ENCODE measurements at places on chromosomes 3 and 15.
A peak's percentile ranks its signal among the peaks of the same experiment; 100 is the strongest.

DNA sequence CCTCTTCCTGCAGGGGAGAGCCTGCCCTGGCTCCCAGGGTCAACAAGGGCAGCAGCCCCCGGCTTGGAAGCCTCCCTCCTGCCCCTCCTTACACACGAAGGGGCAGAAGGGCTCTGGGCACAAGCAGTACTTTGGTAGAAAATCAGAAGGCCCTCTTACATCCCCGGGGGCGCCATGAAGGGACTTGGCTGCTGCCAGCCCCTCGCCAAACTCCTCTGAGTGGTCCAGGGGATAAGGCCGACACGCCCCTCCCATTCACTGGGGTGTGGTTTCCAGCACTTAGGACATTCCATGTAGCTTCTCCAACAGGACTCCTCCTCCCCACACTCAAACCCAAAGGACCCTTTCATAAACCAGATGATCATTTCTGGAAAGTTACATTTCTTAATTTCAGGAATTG lies 1.2 kb upstream of the ST8SIA2 start:
- DNase-seq: no peak

DNA sequence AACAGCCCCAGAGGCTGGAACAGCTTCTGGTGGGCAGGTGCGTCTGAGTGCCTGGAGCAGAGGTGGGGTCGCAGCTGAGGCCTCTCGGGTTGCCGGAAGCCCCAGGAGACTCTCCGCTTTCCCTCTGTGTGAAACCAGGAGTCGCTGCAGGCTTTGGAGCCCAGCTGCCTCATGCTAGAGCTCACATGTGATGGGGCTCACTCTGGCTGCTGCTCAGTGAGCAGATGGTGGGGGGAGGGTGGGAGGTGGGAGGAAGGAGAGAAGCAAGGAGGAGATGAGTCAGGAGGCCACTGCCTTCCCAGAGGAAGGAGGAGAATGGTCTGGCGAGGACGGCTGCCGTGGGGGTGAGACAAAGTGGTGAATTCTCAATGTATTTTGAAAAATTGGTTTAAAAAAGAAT lies 290.1 kb upstream of the CHRNA7 start:
- no peak for DNase-seq

DNA sequence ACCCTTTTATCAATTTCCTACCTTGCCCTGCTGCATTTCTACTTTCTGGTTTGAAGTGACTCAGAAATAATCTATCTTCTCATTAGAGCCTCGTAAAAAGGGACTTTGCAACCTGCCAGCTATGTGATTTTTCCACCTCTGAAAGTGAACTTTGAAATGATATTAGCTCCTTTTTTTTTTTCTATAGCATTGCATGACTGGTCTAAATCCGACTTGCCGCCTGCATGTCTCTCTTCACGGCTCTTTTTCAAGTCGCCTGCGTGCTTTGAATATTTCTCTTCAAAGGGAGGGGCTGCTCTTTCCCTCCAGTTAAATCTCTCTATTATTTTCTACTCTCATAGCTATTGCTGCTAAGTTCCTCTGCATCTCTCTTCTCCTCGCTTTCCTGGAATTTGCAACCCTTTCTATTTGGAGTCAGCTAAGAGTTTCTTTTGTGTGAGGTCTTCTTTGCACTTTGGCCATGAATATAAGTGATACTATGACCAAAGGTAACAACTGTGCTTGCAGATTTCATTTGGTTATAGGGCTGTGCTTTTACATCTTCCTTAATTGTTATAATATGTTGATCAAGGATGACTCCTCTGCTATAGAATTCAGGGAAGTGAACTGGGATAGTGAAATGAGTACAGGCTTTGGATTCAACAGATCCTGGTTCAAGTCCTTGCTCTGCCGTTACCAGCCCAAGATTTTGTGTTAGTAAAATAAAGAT lies 541.1 kb downstream of the AGBL1 start:
- no peak for DNase-seq

DNA sequence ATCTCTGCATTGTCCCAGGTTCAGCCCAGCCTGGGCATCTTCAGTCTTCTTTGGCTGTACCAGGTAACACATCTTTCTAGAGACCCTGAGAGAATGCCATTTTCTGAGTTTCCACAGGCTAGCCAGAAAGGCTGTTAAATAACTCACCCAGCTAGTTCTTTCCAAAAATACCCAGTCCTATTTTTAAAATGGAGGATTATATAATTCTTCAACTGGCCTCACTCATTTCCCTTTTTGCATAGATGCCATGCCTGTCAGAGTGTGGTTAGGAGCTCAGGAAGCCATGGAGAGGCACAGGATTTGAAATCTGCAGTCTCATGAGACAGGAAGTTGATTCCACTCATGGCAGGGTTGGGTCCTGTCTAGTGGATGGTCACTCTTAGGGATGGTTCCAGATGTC lies 39.8 kb downstream of the CEMIP start:
- DNase-seq: no peak

GRCh38 chr3:173660645-173661299 lies 263.2 kb downstream of the NLGN1 start:
- DNase-seq: peak; percentile 44

DNA sequence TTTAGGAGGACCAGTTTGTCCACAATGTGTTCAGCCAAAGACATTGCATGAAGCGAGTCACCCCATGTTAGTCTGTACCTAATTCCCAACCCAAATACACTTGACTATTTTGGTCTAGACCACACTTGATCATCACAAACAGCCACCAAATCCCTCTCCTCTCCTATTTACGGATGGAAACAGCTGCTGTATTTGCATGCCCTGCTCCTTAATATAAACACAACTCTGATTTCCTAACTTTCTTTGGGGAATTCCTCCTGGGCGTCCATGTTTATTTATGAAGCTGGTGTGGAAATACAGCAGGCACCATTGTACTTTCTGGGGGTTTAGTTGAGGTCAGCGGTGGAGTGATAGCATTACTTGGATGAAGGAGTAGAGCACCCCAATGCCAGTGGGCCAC lies 235.2 kb downstream of the TLE3 start:
- peak; percentile 97 for DNase-seq

GRCh38 chr3:144921710-144922109 lies 950.1 kb downstream of the DIPK2A start:
- DNase-seq: no peak

DNA sequence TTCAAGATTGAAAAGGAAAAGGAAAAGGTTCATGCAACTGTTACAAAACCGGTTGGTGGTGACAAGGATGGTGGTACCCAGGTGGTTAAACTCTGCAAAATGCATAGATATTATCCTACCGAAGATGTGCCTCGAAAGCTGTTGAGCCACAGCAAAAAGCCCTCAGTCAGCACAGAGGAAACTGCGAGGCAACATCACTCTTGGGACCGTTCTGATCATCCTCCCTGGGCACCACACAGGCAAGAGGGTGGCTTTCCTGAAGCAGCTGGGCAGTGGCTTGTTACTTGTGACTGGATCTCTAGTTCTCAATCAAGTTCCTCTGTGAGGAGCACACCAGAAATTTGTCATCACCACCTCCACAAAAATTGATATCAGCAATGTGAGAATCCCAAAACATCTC lies 86.9 kb downstream of the PLCH1 start:
- DNase-seq: no peak

GRCh38 chr3:53554559-53555067 lies 60.2 kb downstream of the CACNA1D start:
- DNase-seq: no peak

DNA sequence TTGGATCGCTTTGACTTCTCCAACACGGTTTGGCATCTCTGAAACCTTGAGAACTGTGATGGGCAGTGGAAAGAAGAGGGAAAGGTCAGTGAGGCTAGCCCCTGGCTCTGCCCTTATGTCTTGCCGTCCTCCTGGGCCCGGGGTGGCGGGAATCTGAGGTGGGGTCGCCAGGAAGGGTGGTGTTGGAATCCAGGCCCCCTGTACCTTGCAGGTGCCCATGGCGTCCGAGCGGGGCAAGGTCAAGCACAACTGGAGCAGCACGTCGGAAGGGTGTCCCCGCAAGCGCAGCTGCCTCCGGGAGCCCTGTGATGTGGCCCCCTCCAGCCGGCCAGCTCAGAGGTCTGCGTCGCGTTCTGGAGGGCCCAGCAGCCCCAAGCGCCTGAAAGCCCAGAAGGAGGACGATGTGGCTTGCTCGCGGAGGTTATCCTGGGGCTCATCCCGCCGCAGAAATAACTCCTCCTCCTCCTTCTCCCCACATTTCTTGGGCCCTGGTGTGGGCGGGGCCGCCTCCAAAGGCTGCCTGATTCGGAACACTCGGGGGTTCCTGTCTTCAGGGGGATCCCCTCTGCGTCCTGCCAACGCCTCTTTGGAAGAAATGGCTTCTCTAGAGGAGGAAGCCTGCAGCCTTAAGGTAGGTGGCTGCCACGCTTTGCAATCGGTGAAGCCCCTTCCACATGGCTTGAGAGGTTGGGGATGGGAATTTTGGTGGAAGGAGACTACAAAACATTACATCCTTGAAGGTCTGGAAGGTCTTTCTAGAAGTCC lies 907 bp downstream of the TATDN2 start:
- DNase-seq: peak; percentile 45

GRCh38 chr15:93247466-93248121 lies 158.6 kb upstream of the RGMA start:
- DNase-seq: no peak

DNA sequence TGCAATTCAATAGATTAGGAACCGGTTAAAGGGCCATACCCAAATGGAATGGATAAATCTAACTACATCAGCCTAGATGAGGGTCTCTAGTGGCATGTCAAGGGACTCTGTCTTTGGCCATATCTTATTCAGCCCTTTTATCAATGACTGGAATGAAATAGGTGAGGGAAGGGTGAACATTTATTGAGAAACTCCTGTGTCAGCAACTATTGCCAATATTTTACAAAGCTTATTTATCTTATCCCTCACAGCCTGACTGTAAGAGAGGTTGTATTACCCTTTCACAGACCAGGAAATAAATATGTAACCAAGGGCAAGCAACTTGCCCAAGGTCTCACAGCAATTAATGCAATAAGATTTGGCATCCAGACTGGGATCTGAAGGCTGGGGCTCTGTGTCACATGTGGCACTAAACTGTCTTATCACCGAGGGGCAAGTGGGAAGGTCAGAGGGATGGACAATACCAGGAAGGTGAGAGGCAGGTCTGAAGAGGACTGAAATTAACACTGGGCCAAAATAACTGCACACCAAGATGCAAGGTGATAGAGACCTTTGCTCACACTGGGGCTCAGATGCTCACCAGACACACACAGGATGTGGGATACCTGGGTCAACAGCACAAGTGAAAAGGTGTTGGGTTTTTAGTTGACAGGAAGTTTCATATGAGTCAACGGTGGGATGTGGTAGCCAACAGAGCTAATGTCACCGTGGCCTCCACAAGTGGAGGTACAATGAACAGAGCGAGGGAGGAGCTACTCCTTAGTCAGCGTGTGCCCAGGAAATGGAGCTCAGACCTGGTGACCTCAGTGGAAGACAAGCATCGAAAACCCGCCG lies 261.3 kb downstream of the RPLP1 start:
- DNase-seq: no peak

DNA sequence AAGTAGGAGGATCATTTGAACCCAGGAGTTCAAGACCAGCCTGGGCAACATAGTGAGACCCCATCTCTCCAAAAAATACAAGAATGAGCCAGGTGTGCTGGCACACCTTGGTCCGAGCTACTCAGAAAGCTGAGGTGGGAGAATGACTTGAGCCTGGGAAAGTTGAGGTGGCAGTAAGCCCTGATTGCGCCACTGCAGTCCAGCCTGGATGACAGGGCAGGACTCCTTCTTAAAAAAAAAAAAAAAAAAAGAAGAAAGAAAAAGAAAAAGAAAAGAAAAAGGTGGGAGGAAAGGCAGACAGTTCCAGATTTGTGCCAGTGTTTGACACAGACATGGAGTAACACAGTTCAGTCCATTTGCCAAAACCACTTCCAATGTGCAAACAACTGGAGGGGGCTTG lies 75.7 kb downstream of the ATP10A start:
- peak; percentile 1 for DNase-seq

DNA sequence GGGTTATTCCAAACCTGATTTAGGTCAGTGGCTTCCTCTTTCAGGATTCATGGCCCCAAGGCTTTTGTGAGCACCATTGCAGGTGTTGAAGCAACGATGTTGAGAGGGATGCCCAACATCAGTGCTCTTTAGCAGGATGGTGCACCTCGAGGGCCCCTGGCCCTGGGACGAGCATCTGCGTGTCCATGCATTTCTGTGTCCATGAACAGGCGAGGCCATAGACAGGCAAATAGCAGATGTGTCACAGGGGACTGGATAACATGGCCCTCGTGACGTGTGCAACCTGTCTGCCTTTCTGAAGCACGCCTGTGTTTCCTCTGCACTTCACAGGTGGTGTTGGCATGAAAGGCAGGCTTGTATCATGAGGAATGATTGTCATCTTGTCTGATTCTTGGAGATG lies 132.3 kb downstream of the SNRPN start:
- no peak for DNase-seq

Measured in mesenchymal stem cell (in vitro differentiated cells and primary cell).